ENCODE measurements at places on chromosomes 3 and 15.

DNA sequence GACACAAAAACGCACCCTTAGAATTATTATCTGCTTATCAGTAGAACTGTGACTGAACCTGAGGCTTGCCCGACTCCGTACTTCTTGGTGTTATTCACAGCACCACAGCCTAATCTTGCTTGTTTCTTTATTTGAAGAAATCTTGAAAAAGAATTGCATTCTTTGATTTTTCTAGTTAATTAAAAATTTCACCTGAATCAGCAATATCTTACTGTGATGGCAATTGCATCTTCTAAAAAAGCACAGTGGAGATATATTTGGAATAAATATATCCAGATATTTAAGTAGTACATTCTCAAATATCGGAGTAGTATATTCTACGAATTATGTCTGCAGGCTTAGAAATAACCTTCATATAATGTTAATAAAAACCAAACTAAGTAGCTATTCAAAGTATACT is 90.1 kb upstream of the LYSMD4 start:
- no peak for DNase-seq

- no peak for DNase-seq
Measured at GRCh38 chr3:46849686-46850467, 13.4 kb downstream of the MYL3 start.

DNA sequence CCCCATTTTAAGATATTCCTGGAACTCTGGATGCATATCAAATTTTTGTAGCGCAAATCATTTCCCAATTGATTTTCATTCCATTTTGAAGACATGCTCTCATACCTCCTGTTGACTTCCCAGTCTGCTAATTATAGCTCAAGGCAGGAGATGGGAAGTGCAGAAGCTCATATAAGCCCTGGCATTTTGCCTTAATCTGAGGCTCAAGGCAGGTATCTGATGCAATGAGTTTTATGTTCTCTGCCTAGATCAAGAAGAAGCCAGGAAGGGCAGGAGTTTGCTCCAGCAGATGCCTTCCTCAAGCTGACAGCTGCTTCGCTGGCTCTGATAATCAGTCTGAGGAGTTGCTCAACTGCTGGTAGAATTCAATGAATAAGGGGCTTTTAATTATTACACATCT is 65.6 kb upstream of the NEDD4 start:
- DNase-seq = no peak

GRCh38 chr3:21256932-21257331 is 494.1 kb downstream of the ZNF385D start:
- no peak for DNase-seq

- no peak for DNase-seq
Measured at GRCh38 chr3:26081166-26081565, 291.3 kb downstream of the OXSM start.

DNA sequence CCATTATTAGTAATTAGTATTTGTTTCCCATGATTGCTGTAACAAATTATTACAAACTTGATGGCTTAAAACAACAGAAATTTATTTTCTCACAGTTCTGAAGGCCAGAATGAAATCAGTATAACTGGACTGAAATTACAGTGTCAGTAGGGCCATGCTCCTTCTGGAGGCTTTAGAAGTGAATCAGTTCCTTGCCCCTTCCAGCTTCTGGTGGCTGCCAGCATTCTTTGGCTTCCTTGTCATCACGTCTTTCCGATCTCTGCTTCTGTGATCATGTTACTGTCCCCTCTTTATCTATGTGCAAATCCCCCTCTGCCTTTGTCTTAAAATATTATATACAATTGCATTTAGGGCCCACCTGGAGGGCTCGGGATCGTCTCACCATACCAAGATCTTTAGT is 92.0 kb downstream of the FOXB1 start:
- no peak for DNase-seq

DNA sequence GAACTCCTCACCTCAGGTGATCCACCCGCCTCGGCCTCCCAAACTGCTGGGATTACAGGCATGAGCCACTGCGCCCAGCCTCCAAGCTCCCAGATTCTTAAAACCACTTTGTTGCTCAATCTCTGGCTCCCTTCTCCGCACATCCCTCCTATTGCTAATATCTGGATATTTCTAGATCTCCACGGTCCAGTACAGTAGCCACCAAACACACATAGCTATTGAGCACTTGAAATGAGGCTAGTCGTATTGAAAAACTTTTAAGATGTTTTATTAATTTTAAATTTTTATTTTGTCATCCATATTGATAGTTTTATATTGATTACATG is 44.3 kb downstream of the SLC28A1 start:
- DNase-seq = no peak

DNA sequence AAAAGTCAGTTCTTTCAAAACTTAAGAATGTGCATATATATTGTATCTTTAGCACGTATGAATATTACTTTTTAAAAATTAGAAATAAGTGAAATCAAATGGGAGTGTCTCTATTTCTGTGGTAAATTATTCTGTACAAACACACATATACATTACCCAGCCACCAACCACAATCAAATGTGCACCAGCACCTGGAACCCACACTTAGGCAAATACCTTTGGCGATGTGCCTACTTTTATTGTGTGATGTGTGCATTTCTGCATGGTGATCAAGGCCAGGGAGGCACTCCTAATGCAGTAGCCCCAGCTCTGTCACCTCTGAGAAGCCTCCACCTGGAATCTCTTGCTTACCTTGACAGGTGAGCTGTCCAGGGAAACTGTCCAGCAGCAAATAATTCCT is 76.9 kb downstream of the PIK3R4 start:
- DNase-seq = no peak

DNA sequence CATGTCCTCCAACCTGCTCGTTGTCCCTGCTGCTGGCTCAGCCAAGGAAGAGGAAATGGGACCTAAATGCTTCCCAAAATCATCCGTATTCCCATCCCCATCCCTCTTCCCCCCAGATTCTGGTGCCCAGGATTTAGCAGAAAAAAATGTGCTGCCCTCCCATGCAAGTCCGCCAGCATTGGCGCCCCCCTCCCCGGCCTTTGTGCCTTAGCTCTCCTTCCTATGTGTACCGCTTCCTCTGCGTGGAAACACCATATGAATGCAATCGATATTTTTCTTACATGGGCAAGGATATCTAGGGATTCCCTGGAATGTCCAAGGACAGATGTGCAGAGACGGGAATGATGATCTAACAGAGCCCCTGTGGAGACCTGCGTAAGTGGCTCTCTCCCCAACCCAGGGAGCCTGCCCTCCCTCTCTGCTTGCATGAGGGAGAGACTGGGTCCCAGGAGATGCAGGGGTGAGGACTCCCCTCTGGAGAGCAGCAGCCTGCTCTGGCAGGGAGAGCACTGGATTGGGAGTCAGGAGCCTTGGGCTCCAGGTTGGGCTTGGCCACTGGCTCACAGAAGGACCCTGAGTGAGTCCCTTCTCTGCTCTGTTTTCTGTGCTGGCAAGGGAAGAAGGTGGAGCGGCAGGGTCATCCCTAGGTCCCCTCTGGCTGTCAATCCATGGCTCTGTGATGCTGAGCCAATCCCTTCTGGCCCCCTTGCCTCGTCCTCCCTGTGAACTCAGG is 227.2 kb downstream of the XXYLT1 start:
- DNase-seq = no peak

DNA sequence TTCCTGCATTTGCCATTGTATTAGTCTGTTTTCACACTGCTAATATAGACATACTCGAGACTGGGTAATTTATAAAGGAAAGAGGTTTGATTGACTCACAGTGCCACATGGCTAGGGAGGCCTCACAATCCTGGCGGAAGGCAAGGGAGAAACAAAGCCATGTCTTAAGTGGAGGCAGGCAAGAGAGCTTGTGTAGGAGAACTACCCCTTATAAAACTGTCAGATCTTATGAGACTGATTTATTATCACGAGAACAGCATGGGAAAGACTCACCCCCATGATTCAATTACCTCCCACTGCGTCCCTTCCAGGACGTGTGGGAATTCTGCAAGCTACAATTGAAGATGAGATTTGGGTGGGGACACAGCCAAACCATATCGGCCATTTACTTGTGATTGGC is 27.8 kb downstream of the YEATS2 start:
- DNase-seq = no peak

- no peak for DNase-seq
Measured at GRCh38 chr3:152505926-152506325, 237.2 kb downstream of the MBNL1 start.

- DNase-seq = no peak
Measured at GRCh38 chr15:34847598-34847997, 52.2 kb upstream of the ACTC1 start.

DNA sequence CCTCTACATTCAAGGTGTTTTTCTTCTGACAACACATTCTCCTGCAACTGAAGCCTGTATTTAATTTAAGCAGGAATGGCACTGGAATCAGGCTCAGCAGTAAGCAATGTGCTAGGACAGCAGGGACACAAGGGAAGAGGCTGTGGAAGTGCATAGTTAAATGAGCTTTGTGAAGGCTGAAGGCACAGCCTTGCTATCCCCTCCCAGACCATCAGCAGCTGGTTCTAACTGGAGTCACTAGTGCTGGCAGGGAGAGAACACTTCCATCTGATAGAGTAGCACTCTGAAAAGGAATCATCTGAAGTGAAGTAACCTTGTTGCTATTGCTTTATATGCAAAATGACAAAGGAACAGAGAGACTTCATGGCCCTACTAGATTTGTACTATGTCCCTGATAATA is 14.7 kb downstream of the UQCC5 start:
- no peak for DNase-seq
